ENCODE measurements at places on chromosomes 2 and 18.

DNA sequence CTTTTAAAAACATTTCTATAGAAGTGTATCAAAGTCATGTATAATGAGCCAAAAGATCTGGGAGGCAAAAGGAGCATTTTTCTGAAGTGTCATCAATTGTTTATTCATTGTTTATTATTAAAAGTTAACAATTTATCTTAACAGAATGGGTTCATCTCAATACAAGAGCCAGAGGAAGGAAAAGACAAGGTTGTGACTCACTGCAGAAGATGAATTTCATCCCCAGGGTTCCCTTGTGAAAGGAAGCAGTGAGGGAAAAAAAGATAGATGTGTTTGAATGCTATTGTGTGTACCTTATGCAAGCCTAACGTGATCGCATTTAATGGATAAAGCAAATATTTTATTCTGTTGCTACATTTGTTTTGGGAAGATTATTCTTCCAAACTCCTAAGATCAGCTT is 286.3 kb downstream of the PIEZO2 start:
- DNase-seq, result no peak

GRCh38 chr2:239760596-239760995 is 264.5 kb downstream of the NDUFA10 start:
- DNase-seq, result no peak

DNA sequence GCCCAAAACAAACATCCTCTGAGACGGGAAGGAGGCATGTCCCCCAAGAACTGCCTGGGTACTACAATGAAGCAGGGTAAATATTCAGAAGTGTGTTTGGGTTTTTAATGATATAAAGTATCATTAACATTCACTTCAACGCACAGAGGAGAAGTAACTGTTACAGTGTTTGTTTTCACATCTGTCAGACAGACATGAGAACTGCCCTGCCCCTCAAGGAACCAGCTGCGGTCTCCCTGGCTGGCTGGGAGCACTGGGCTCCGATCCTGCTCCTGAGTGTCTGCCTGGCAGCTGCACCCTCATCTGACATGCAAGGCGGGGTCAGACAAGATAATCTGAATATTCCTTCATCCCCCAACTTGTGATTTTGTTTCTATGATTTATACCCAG is 75.6 kb downstream of the MBP start:
- no peak for DNase-seq

DNA sequence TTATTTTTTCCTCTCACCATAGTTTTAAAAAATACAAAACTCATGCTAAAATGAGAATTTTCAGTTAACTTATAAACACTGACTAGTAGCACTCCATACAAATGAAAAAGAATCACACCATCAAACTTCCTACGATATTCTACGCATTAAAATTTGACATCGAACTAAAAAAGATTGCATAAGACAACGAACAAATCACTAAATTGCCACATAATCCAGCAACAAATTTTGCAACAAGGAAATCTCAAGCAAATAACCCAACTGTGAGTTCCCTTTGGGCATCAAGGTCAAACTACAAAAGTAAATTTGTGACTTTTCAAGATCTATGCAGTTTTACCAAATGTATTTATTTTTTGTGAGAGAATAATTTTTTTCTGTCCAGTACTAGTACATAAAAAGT is 1.5 kb downstream of the MAP3K2 start:
- DNase-seq, result no peak

DNA sequence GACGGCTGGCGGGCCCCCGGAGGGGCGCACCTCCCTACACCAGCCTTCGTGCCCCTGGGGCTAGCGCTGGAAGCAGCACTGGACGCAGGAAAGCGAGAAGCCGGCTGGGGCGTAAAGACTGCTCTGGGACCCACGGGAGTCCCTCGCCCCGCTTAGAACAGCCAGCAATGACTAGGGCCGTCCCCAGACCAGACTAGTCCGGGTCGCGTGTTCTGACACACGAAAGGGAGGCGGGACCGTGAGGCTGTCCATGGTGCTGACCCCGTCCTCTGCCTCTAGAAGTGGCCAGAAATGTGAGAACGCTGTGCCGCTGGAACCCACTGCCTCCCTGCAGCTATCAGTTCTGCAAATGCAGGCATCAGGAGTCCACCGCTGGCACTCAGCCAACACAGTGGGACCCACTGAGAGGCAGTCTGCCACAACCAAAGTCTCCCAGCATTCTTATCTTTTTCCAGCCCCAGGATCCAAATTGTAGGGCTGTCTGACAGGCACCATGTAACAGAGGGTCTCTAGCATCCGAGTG is at the start of gene UCN:
TSS of gene UCN (minus strand) at position 87 of the 523 bp plus-strand sequence. CDS start 550 bp downstream, outside the sequence.
- DNase-seq, result no peak

Measured in activated CD4-positive, alpha-beta memory T cell treated with anti-CD3 and anti-CD28 coated beads, Interleukin-2, amount 10 ng/mL, durations not matched to agents 7 days and 5 days (primary cell).